ENCODE measurements at places on chromosomes 3 and 15.

DNA sequence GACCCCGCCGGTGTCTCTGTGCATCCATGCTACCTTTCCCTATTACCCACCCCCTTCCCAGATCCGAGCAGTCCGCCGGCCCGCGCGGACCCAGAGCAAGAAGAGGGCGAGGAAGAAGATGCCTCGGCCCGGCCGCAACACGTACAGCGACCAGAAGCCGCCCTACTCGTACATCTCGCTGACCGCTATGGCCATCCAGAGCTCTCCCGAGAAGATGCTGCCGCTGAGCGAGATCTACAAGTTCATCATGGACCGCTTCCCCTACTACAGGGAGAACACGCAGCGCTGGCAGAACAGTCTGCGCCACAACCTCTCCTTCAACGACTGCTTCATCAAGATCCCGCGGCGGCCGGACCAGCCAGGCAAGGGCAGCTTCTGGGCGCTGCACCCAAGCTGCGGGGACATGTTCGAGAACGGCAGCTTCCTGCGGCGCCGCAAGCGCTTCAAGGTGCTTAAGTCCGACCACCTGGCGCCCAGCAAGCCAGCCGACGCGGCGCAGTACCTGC lies 788 bp downstream of the FOXB1 start:
- DNase-seq: no peak

- DNase-seq: no peak
Observed at GRCh38 chr3:98807561-98807960, 44.4 kb downstream of the ST3GAL6 start.

- no peak for DNase-seq
Observed at GRCh38 chr3:11152301-11152700, 2.0 kb upstream of the HRH1 start.

DNA sequence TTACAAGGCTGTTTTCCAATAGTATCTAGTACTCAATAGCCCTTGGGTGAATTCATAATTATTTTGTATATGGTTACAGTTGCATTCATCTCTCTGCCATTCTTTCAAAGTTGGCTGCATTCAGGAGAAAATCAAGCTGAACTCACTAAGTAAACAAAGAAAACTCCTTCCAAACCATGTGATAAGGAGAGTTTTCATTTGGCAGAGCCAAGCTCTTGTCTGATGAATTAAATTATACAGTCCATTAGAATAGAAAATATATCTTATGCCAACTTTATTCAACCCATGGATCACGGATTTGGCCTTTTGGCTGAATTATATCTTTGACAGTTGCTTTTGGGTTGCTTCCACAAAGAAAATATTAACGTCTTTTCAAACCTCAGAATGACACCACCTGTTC lies 272.3 kb upstream of the ROBO1 start:
- no peak for DNase-seq

DNA sequence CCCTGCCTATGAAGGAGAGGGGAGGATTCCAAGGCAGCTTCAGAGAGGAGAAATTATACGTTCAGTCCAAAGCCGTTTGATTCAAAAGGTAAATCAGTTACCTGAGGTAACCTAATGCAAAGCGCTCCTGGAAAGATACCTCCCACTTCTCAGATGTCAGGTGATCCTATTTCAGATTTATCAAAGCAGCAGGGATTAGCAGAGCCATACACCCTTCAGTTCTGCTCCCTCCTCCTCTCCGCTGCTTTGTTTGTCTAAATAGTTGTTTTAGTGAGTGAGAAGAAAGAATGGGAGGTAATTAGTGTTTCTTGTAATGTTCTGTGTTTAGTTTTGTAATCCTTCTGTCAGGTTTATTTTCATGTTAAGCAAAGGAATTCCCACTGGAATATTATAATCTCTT lies 81.1 kb downstream of the SOX14 start:
- no peak for DNase-seq

DNA sequence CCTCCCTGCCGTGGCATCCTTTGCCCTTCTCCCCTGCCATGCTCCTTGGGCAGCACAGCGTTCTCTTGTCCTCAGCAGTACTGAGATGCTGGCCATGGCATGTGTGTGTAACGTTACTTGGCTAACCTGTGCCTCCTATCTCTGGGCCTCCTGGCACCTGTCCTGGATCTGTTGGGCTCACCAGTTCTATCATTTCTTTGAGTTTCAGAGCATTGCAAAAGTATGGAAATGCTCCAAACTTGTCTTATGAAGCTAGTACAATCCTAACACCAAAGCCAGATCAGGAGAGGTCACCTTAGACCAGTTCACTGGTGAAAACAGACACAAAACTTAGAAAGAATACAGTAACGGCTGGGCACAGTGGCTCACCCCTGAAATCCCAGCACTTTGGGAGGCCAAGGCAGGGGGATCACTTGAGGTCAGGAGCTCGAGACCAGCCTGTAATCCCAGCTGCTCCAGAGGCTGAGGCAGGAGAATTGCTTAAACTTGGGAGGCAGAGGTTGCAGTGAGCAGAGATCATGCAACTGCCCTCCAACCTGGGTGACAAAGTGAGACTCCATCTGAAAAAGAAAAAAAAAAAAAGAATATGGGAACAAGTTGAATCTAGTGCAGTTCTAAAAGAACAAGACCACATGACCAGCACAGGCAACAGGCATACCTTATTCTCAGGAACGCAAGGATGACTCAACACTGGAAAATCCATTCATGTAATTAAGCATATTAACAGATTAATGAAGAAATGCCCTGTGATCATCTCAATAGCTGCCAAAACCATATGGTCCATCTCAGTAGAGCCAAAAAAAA lies 62.4 kb upstream of the TRPM1 start:
- DNase-seq: no peak

DNA sequence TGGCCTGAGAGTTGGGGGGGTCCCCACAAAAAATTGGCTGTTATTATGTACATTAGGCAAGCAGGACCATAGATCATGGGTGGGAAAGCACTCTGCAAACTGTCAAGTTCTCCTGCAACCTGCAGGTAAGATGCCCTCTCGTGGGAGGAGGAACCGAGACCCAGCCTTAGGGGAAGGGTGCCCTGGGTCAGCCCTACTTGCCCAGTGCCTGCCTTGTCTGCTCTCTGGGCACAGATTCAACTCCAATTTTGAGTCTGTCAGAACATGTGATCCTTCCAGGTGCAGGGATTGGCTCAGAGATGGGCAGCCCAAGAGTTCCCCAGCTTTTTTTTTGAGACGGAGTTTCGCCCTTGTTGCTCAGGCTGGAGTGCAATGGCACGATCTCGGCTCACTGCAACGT lies 99.2 kb downstream of the PLXNA1 start:
- no peak for DNase-seq

GRCh38 chr15:49235446-49236124 lies 65.5 kb downstream of the GALK2 start:
- DNase-seq: peak; percentile 56

- DNase-seq: no peak
Observed at GRCh38 chr15:38954090-38954489, 389.5 kb upstream of the RASGRP1 start.
